T-helper 2 cell (primary cell): ENCODE measurements at places on chromosomes 2 and 18.

- DNase-seq: no peak
Observed at GRCh38 chr2:150978053-150978452, 283.6 kb downstream of the RBM43 start.

DNA sequence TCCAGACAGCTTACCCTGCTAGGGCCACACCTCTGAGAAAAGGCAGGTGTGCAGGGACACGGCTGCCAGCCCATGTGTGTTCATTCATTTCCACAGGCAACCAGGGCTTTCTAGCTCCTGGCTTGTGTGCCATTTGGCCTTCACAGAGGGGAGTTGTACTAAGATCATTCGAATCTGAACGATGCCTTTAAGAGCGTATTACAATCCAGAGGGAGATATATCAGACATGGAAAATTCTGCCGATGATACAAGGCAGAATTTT is 64.2 kb upstream of the OTOF start:
- no peak for DNase-seq

GRCh38 chr2:16208921-16209320 is 268.6 kb downstream of the MYCN start:
- no peak for DNase-seq

GRCh38 chr2:104938231-104938941 is 84.5 kb downstream of the POU3F3 start:
- no peak for DNase-seq

DNA sequence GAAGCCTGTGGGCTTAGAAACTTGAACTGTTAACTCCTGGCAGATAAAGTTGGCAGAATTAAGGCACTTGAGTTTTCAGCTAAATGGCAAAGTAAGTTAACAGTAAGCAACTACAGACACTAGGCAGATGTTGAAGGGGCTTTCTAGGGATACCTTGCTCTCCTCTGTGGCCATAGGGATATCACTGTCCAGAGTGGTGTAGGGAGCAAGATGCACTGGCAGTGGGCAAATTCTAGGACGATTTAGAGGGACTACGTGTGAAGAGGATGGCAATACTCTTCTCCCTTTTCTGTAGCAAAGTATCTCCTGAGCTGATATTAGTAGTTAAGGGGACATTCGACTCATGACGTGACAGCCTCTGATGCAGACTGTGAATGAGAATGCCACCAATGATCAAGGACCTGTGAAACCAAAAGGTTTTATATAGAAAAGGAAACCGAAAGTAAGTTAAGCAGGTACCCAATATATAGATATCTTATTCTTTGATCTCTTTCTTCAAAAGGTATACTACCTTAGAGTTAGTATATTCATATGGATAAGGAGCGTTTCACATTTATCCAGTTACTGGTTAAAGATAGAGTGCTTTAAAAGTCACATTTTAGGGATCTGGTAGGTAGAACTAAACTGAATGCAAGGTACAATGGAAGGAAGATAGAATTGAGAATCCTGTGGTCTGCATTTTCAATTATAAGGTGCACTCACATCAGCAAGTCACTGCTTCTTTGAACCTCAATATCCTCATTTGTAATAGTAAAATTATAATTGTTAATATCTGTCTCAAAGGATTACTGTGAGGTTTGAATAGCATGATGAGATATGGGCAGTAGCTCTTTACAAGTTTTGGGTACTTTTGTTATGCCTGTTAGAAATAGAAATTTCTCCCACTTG is 106.4 kb downstream of the KCNH7 start:
- peak; percentile 45 for DNase-seq

GRCh38 chr2:95391641-95392310 is 10.7 kb upstream of the FAHD2A start:
- DNase-seq: no peak

DNA sequence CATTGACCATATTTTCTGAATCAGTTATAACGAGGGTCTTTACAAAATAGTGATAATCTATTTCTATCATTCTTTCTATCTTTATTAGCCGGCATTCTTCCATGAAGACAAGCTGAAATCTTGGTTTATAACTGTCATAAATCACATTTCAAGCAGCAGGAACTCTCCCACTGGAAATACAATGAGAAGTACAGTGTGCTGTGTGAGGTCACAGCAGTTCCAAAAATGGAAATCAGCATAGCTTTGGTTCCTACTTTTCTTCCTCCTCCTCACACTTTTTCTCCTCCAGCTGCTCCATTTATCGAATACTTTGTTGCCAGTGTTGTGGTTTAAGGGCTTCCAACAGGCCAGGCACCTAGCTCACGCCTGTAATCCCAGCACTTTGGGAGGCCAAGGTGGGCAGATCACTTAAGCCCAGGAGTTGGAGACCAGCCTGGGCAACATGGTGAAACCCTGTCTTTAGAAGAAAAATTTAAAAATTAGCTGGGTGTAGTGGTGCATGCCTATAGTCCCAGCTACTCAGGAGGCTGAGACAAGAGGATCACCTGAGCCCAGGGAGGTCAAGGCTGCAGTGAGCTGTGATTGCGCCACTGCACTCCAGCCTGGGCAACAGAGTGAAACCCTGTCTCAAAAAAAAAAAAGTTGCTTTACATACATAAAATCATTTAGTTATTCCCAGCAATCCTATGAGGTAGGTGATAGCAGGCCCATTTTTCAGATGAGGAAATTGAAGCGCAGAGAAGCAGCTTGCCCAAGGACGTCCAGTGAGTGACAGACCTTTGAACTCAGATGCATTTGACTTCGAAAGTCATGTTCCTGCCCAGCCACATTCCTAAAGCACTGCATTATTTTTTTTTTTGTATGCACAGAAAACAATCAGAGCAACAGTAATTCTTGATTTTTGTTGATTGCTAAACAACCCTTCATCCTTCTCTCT is 34.0 kb upstream of the GPR55 start:
- no peak for DNase-seq

GRCh38 chr2:121485039-121485438 is 45.6 kb upstream of the RNU4ATAC start:
- DNase-seq: no peak

GRCh38 chr2:142786918-142787702 is 90.4 kb upstream of the KYNU start:
- no peak for DNase-seq

GRCh38 chr2:216737676-216738075 is 42.3 kb upstream of the IGFBP5 start:
- no peak for DNase-seq
